ENCODE measurements at places on chromosomes 4 and X.

GRCh38 chr4:82268050-82268825 lies 105.6 kb downstream of the HNRNPD start:
- peak; percentile 48 for DNase-seq

DNA sequence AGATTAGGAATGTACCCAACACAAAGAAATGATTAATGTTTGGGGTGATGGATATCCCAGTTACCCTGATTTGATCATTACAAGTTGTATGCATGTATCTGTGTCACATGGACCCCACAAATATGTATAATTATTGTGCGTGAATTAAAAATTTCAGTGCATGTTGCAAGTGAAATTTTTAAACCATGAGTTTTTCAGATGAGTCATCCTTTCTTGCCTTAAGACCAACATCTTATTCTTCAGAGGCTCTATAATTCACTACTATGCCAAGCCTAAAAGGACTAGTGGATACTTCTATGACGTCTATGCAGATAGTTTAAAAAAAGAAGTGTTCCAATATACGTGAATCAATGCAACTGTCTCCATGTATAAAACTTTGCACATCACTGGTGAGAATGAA lies 113.0 kb upstream of the SH3RF1 start:
- no peak for DNase-seq

DNA sequence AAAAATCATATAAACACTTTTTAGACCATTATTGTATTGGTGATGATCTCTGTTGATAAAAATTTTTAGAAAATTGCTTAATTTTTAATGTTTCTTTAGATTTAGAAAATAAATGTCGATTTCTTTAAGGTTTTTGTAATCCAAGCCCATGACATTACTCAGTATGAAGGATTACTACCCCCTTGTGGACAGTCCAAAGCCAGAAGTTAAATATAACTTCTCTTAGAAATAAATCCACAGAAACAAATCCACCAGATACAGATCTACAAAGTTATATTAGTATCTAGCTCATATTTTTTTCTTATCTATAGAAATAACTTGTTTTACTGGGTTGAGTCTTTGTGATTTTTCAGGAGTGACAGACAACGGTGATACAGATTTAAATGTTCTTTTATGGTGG lies 18.9 kb downstream of the TIFA start:
- DNase-seq, result no peak

DNA sequence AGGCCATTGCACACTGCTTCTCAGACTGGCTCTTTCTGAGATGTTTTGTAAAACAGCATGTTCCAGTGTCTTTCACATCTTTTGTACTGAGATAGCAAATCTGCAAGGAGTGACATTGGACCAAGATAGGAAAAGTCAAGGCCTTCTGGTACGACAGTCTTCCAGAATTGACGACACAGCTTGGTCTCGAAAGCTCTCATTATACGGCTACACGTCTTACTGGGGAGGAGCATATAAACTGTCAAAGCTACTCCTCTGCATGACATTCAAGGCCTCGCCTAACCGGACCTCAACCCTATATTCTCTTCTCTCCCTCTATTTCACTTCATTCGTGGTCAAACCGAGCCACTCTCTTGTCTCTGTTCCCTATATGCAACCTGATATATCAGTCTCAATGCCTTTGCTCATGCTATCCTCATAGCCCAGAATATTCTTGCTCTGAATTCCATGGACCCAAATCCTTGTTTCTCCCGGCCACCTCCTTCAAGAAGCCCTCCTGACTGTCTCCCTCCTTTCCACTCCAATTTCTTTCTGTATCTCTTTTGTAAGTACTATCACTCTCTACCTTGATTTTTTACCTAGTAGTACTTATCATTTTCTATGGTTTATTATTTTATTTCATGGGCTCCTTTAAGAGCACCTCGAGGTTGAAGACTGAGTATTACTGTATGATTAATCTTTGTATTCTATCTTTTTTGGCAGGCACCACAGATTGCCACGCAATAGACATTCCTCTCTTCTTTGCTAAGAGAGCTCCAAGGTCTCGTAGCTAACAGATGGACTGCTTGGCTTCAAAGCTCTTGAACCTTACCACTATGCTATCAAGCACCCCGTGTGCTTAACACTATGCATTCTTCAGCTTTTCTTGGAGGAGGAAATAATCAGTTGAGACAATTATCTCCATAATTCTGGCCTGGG lies 35.1 kb downstream of the RBM47 start:
- no peak for DNase-seq

DNA sequence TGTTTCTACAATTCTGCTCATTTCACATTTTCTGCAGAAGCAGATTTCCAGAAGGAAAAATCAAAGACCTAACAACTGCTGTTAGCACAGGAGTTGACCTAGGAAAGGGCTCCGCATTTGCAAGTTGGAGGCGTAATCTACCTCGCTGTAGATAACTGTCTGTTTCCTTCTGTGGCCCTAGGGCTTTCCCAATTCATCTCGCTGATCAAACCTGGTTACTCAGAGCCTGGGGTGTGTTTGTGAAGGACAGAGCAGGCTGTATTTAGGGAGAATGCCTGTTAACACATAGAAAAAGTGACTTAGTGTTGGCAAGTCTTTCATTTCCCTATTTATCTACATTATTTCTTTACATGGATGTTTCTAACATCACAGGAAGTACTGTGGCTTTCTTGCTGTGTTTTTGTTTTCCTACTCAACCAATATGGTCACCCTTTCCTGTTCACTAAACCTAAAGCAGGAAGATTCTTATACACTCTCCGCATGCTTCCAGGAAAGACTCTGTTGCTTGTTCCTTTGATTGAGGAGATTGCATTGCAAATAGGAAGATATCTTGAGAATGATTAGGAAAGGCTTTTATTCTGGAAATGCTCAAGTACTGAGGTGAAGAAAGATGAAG lies 40.5 kb downstream of the AGA start:
- DNase-seq, result no peak

GRCh38 chrX:68870357-68870756 lies 41.5 kb downstream of the EFNB1 start:
- DNase-seq, result no peak
